Activated gamma-delta T cell (primary cell): ENCODE measurements at places on chromosomes 1 and 21.

GRCh38 chr1:7960165-7960564, 1.3 kb upstream of the PARK7 start:
- no peak for DNase-seq

- DNase-seq = no peak
Measured at GRCh38 chr21:46557919-46558392, 46.9 kb downstream of the S100B start.

DNA sequence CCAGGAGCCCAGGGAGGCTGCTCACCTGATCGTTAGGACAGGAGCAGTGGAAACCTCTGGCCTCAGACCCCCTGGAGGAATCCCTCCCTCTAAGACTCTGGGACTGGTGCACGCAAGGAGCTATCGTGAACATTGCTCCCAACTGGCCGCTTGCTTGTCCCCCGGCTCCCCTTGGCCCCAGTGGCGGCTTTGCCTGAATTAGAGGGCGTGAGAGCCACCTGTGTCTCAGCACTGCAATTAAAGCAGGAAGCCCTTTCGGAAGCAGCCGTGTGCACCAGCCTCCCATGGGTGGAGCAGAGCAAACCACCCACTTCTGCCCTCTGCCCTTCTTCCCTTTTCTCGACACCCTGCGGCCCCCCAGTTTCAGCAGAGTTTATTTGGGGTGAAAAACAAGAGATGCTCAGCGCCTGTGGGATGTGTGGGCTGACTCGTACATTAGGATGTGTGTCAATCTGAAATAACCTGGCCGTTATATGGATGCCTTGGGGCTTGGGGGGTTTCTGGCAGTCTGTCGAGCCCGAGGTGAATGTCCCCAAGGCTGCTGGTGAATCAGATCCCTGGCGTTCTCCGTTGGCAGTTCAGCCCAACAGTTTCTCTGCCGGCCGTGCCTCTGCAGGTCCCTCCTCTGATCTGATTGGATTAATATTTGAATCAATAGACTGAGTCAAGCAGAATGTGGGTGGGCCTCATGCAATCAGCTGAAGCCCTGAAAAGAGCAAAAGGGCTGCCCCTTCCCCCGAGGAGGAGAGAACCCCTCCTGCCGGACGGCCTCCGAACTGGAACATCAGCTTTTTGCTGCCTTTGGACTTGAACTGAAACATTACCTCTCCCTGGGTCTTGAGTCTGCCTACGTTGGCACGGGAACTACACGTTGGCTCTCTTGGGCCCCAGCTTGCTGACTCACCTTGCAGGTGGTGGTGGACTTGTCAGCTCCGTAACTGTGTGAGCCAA, 7.3 kb upstream of the UMODL1 start:
- DNase-seq = no peak

- DNase-seq = no peak
Measured at GRCh38 chr1:164587617-164588501, 28.9 kb downstream of the PBX1 start.

DNA sequence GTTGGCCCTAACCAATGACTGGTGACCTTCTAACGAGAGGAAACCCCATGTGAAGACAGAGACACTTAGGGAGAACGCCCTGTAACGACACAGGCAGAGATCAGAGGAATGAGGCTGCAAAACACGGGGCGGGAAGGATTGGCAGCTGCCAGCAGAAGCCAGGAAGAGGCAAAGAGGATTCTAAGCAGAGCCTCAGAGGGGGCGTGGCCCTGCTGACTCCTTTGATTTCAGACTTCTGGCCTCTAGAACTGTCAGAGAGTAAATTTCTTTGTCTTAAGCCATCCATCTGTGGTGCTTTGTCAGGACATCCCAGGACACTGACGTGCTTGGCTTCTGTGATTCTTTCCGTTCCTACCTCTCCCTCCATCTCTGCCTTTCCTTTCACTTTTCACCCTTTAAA, 79.3 kb downstream of the SH3BGR start:
- DNase-seq = no peak

DNA sequence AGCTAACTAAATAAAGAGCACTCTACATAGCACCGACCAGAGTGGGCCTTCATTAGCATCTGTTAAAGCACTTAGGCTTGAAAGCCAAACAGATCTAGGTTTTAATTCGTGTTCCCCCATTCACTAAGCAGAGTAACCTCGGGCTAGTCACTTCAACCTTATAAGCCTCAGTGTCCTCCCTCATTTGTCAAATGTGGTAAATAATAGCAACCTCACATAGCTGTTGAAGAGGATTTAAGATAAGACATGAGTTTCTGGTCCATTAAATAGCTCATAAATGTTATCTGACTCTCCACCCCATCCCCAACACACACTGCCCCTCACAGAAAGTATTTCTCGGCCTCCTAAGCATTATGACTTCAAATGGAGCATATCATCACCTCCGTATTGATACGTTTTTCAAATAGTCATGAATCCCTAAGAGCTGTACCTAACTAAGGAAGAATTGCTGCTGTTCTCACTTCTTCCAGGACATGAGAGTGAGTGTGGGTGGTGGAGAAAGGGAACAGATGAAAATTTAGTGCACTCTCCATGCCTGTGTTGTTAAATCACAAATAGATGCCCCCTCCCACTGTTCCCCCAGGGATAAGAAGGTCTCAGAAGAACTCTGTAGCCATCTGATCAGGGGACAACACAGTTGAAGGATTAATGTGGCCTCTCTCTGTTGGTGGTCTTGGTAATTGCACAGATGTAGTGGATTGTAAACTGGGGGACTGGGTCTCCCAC, 47.6 kb downstream of the PLPP3 start:
- no peak for DNase-seq
